ENCODE measurements at places on chromosomes 11 and 22.

DNA sequence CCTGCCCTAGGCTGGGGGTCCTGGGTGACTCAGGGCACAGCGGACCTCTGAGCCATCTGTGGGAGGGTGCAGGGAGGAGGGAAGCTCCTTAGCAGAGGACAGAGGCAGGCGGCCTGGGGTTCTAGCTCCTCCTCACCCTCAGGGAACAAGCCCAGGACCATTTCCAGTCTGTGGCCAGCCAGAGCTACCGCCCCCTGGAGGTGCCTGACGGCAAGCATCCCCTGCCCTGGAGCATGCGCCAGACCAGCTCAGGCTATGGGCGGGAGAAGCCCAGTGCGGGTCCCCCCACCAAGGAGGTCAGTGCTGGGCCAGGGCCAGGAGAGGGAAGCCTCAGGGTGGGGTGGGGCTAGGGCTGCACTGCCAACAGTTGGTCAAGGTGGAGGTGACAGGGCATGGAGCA is 26.0 kb upstream of the LRRC10B start:
- no peak for DNase-seq

- no peak for DNase-seq
These were observed 208.1 kb upstream of the CADM1 start for GRCh38 chr11:115712296-115712695.

DNA sequence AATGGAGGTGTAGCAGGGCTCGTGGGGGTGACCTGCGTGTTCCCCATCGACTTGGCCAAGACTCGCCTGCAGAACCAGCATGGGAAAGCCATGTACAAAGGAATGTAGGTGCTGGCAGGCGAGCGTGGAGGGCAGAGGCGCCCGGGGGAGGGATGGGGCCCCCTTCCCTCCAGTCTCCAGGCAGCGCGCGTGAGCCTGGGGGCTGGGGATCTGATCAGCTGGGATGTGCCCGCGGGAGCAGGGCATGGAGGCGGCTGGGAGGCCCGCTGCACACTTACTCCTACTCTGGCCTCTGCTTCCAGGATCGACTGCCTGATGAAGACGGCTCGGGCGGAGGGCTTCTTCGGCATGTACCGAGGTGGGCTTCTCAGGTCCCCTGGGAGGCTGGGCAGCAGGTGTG is 17.8 kb downstream of the SLC25A18 start:
- no peak for DNase-seq

- DNase-seq: no peak
These were observed 68.1 kb upstream of the BID start for GRCh38 chr22:17842386-17842785.

GRCh38 chr11:9662273-9662672 is 1.6 kb upstream of the SWAP70 start:
- no peak for DNase-seq

DNA sequence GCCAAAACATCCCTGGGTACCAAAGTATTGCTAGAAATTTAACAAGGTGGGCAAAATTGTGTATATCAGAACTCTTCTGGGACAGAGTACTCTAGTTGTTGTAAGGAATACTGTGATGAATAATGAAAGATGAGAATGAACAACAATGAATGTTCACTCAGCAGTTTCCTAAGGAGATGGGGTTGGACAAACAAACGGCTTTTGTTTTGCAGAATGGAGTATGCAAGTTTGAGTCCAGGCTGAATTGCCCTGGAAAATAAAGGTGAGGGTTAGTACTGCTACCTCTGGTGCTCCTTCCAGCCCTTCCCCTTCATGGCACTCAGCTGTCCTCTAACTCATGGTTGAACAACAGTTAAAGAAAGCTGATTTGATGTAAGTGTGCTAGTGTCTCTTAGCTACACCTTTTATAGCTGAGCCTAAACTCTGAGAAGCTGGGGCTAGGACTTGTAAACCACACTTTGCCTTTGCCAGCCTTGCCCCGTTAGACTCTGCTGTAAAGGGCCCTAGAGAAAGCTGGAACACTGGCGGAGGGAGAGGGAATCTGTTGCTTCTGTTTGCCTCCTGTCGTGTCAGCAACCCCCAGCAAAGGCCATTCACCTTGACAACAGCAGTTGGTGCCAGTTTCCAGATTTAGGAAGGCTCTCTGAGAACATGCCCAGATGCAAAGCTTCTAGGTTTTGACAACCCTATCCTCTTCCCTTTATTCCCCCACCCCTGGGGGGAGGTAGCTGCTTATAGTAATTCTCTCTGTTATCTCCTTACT is 41.2 kb upstream of the POLD3 start:
- DNase-seq: no peak

DNA sequence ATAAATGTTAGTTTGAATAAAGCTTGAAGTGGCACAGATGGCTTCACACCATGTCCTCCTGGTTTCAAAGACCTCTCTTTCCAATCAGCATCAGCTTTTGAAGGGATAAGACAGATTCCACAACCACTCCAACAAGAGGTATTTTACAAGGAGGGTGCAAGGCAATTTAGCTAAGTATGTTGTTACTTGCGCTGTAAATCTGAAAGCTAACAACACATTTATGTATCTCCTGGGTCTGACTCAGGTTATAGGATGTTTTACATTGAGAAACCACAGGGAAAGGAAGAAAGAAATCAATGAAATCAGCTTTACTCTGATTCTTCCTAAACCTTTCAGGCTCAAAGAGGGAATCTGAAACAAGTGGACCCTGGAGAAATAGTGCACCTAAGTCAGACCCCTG is 12.1 kb downstream of the CWC15 start:
- DNase-seq: no peak

DNA sequence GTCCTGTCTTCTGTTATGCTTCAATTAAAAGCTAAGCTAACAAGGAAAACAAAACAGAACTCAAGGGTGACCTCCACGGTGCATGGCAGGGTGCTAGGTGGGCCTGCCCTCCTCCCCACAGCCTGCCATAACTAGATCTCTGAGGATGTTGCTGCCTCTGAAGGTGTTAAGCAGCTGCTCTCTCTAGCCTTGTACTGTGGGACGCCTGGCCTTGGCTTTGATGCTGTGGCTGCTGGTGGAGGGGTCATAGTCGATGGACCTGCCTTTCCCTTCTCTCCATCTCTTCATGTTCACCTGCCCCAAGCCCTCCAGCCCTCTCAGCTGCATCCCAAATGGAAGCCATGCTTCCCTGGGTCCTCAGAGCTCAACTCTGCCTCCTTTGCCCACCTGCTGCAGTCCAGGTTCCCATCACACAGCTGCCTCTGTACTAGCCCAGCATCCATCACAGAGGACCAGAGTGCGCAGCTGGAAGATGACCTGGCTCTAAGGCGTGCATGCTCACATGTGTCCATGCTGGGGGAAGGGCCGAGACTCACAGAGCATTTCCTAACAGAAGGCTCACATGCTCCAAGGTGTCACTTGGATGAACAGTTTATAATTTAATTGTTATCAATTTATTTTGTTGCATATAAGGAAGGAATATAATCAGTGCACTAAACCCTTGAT is 180.3 kb upstream of the E2F8 start:
- no peak for DNase-seq
